Stimulated activated naive CD4-positive, alpha-beta T cell (primary cell): ENCODE measurements at places on chromosomes 6 and 20.
A peak's percentile ranks its signal among the peaks of the same experiment; 100 is the strongest.

GRCh38 chr6:36510365-36510764 is 36.9 kb downstream of the STK38 start:
- DNase-seq = no peak

DNA sequence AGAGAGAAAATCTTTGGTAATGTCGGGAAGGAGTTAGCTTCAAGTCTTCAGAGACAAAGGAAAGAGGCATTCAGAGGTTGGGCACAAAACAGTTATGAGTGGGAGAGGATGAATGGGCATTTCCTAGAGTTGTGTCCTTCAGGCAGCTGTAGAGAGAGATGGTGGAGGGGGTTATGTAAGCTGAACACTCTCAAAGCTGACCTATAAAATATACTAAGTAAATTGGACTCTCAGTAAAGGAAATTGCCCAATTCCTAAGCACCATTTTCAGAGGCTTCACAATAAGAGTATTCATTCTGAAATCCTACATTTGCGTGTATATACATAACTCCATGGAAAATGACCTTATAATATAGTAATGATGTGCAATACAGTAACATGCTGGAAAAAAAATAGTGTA is 161.2 kb downstream of the KCNQ5 start:
- DNase-seq = no peak

- DNase-seq = no peak
Observed at GRCh38 chr6:5453546-5453945, 192.2 kb downstream of the FARS2 start.

DNA sequence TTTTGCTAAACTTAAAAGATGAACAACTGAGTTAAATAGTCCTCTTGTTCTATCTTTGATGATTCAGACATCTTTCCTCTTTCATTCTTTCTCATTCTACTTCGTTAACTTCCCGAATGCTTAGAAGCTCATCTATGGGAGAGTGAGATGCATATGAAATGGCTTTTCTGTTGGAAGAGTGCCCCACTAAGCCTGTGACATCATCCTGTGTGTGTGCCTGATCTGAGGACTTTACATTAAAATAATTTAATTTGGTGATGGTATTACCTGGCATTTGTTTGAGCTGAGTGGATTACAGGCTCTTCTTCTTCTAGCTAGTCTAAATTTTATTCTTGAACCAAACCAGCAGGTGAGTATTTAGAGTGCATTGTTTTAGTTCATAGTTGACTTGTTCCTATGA is 626.5 kb downstream of the QKI start:
- DNase-seq = no peak

DNA sequence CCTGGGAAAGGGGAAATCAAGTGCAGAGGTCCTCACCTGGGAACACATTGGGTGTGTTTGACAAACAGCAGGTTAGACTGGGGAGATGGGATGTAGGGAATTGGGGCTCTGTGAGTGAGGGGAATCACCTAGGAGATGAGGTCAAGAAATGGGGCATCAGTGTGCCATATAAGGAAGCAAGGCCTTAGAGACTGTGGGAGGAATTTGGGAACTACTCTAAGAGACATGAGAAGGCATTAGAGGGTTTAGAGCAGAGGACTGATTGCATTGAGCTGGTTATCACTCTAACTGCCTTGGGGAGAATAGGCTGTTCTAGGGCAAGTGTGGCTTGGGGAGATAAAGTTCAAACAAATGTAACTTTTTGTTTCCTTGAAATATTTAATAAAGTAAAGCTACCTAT is 189.9 kb downstream of the EYA4 start:
- no peak for DNase-seq

DNA sequence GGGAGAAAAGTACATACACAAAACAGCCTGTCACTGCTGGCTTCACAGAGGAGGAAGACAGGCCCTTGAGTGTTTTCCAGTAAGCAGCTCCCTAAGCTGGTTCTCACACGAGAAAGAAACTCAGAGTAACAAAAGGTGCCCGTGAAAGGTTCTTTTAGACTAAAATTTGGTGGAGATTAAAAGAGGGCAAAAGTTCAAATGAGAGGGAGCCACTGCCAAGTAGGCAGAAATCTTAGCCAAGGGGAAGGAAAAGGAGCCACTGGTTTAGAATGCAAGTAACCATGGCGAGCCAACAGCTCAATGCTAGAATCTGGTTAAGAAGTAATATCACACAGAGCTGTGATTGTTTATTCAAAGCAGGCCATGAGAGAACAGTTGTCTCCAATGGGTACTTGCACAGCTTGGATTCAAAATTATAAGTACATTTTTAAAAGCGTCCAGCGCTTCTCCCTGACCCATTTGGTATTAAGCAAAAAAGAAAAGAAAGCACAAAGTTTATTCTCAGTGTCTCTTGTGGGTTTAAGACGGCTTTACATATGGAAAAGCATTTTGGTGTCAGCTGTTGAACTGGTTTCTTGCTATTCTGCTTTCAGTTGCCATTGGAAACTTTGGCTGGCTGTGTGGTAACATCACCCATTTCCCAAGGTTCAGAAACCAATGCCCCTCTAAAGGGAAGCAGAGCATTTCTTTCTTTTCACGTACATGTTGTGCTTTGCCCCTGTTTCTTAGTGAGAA is 648.5 kb downstream of the RNF144B start:
- DNase-seq = no peak

DNA sequence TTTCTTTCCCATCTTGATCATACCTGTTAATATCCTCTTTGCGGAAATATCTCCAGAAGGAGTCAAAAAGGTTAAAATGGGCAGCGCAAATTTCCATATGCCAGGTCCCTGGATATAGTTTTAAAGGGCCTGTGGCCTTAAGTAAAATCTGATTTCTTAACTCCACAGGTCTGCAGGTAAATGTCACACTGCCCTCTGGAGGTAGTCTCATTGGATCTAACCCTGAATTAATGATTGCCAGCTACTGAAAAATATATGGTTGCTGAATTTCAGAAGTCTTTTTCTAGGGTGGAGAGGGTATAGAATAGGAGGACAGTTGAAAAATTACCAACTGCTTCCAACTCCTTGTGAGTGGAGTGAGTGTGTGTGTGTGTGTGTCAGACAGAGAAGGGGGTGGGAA is 8.5 kb downstream of the MOXD1 start:
- no peak for DNase-seq

DNA sequence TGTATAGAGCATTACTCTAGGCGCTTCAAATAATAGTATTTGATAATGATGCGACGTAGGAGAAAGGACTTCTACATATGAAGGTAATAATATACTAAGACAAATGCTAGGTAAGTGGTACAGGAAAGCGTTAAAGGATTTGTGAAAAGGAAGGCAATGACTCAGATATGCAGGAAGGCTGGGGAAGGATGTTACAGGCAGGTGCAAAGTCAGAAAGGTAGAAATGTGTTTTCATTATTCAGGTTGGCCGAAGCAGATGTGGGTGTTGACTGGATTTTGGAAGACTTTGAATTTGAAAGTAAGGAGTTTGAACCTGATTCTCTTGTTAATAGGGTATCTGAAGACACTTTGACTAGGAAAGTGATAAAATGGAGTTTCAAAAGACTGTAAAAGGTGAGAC is 51.0 kb downstream of the STK4 start:
- DNase-seq = no peak

- DNase-seq = no peak
Observed at GRCh38 chr6:133835901-133836300, 53.0 kb upstream of the TCF21 start.

DNA sequence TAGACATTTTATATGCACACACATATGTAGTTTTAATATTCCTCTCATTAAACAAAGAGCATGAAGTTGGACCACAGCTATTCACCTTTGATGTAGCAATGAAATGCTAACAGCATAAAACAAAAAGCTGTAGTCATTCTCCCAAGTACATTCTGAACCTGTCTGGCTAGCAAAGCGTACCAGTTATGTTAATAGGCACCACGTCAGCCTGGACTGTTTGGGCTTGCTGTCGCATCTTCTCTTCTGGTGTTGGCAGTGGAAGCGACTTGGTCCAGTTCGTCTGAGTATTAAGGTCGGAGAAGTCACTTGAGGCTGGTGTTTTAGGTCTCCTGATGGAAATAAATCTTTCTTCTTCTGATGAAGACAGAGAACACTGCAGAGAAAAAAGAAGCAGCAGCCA is 42.8 kb downstream of the HEBP2 start:
- DNase-seq = no peak

DNA sequence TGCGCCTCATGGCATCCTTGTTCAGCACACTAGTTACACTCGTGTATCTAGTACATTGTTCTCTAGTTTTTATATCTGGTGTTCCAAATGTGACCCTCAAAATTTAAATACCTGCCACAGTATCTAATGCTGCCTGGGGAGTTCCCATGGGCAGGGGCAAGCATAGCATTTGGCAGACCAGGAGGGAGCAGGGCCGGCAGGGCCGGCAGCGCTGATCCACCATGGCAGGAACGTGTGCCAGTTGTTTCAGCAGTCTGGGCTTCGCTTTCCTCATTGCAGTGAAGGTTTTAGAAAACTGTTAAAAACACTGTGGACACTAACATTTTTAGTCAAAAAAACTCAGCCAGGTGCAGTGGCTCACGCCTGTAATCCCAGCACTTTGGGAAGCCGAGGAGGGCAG is 19.2 kb downstream of the NANP start:
- DNase-seq = no peak

DNA sequence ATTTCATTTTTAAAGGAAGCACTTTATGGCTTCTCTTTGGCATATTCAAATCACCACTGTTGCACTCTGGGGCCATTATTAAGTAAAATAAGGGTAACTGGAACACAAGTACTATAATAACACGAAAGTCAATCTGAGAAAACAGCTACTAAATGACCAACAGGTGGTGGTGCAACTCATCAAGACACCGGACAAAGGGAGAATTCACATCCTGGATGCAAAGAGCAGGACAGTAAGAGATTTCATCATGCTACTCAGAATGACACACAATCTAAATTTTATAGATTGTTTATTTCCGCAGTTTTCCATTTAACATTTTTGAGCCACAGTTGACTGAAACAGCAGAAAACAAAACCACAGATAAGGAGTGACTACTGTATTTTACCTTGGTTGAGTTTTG is 27.6 kb upstream of the LY86 start:
- DNase-seq = no peak

DNA sequence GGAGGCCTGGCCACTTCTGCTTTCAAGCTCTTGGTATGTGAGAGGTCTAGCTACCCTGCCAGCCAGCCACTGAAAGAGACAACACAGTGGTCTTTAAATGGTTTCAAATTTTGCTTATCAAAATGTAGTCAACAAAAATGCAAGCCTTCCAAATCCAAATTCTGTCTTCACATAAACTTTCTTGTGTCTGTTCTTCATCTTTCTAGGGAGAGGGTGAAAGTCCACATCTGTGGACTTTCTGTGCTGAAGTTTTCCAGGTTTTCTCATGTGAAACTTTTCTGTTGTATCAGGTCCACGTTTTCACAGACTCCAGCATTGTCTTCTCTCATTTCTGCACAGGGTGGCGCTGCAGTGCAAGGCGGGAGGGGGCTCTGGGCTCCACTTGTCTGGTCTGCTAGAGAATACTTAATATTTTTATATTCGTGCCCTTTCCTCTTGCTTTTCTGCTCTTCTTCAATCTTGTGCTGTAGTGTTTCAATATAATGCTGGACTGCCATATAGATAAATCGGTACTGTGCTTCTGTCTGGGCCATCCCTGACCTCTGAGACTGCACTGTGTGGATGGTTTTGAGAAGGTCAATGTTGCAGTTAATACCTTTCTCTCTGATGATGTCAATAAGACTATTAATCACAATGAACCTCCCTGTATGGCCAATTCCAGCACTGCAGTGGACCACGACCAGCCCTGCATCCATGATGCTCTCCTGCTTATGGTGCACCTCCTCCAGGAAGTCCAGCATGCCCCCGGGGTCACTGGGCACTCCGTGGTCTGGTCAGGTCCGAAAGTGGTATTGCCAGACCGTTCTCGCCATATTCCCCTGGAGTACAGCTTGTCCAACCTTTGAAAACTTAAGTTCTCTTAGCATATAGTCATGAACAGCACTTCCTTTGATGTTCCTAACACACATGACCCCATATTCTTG is 161.6 kb upstream of the TNFAIP3 start:
- peak; percentile 46 for DNase-seq

DNA sequence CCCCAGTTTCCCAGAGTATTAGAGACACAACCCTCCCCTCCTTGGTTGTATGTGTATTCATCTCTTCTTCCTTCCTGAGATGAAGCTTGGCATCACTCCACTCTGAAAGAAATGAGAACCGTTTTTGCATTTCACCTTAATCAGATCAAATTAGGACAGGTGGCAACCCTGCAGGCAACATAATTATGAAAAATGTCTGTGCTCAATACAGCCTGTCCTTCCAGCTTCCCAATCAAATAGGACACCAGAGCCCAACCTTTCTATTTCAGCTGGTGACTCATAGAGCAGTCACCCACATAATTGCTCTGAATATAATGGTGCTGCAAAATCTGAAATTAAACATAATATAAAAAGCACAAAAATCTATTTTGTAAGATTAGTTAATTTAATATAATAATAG is 310.2 kb upstream of the AGPAT4 start:
- DNase-seq = no peak

GRCh38 chr6:97656236-97656635 is 373.2 kb upstream of the MMS22L start:
- no peak for DNase-seq

DNA sequence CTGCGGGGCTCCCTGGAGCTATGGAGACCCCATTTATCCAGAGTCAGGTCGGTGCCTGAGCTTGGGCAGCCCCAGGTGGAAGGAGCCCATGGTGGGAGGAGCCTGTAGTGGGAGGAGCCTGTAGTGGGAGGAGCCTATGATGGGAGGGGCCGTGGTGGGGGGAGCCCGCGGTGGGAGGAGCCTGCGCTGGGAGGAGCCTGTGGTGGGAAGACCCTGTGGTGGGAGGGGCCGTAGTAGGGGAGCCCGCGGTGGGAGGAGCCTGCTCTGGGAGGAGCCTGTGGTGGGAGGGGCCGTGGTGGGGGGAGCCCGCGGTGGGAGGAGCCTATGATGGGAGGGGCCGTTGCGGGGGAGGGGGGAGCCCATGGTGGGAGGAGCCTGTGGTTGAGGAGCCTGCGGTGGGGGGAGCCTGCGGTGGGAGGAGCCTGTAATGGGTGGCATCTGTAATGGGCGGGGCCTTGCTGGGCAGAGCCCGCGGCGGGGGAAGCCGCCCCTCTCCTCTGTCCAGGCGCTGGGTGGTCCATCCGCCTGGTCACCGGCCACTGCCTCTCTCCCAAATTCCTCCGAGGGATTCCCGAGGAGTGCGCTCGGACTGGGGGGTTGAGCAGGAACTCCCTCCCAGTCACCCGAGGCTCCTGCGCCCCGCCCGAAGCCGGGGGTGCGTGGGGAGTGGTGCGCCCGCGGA is 567 bp upstream of the FNDC11 start:
- DNase-seq = peak; percentile 80

DNA sequence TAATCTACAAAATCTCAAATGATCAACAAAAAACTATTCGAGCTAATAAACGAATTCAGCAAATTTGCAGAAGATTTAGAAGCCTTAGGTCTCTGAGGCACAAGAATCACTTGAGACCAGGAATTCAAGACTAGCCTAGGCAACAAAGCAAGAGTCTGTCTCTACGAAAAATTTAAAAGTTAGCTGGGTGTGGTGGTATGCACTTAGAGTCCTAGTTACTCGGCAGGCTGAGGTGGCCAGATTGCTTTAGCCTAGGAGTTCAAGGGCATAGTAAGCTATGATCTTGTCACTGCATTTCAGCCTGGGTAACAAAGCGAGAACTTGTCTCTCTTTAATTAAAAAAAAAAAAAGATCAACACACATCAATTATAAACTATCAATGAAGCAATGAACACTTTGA is 34.2 kb downstream of the FAM184A start:
- DNase-seq = no peak
